RWPE1 (cell line): ENCODE measurements at places on chromosomes 16 and 17.

- DNase-seq = no peak
These were observed 160.9 kb downstream of the SLC39A11 start for GRCh38 chr17:72931635-72932034.

DNA sequence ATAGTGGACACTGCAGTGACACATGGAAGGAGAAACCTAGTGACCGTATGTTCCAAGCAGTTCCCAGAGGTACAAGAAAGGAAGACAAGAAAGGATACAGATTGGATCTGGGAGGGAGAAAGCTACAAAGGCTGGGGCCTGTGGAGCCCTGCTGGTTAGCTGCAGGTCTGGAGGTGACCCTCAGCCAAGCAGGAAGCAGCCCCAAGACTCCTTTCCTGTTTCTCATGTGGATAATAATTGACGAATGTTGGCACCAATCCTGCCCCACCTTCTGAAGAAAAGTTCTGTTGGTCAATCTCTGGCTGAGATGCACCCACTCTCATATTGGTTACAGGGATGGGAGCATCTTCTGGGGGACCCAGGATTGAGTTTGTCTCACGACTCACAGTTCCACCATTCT, 99.8 kb downstream of the SHISA6 start:
- DNase-seq = no peak

- DNase-seq = no peak
These were observed 42.2 kb downstream of the CCDC57 start for GRCh38 chr17:82170412-82170961.

DNA sequence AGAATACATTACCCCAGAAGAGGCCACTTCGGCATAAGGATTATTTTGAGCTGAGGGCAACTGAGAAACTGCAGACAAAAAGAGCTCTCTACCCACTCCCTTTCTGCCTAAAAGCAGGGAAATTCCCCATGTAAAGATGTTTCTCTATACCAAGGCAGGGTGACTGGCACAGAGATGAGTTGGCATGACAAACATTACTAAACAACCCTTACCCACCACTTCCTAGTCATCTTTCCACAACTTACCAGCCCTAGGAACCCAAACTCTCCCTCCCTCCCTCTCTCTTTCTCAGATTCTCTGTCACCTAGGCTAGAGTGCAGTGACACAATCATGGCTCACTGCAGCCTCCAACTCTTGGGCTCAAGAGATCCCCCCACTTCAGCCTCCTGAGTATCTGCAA, 68.6 kb downstream of the EMP2 start:
- DNase-seq = no peak

GRCh38 chr17:7685533-7686221, 1.6 kb downstream of the TP53 start:
- peak; percentile 89 for DNase-seq
